ENCODE measurements at places on chromosomes 6 and 20.

GRCh38 chr6:115276881-115277565, 783.7 kb downstream of the FRK start:
- no peak for DNase-seq

DNA sequence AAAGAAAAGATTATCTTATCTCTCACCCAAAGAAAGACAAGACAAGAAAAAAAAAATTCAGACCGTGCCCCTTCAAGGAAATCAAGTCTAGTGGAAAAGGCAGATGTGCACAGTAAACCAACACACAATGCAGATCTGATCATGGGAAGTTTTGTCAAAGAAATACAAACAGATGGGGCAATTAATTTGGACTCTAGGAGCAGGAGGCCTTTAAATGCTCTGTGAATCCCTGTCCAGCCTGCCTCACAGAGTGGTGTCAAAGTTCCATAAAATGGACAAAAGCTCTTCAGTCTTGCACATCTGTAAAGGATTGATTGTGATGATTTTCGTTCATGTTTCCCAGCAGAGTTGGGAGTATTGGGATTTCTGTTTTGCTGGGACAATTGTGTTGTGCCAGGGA, 53.1 kb upstream of the TGM3 start:
- DNase-seq, result no peak

GRCh38 chr6:16544006-16544405, 217.3 kb downstream of the ATXN1 start:
- no peak for DNase-seq

DNA sequence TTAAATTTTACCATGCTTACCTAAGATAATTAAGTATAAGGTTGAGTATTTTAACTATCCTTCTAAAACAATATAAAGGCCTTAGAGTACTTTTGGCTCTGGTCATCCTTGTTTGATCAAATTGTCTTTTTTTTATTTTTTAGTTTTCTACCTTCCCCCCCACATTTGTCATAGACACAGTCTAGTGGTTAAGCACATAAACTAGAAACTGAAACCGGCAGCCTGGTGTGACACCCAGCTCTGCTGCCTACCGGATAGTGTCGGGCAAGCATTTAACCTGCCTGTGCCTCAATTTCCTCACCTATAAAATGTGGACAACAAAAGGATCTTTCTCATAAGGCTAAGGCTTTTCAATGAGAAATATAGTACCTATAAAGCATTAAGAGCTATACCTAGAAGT, 21.6 kb upstream of the TULP4 start:
- DNase-seq, result no peak

- DNase-seq, result no peak
Observed at GRCh38 chr6:24974182-24975171, 38.7 kb upstream of the RIPOR2 start.

- DNase-seq, result no peak
Observed at GRCh38 chr20:35363190-35363589, 48.6 kb downstream of the UQCC1 start.

- no peak for DNase-seq
Observed at GRCh38 chr6:106785298-106785697, 155.9 kb downstream of the QRSL1 start.

GRCh38 chr6:142265476-142265875, 36.3 kb upstream of the ADGRG6 start:
- DNase-seq, result no peak

GRCh38 chr6:112682071-112682470, 334.9 kb downstream of the RFPL4B start:
- no peak for DNase-seq
